ENCODE measurements at places on chromosomes 5 and 9.

DNA sequence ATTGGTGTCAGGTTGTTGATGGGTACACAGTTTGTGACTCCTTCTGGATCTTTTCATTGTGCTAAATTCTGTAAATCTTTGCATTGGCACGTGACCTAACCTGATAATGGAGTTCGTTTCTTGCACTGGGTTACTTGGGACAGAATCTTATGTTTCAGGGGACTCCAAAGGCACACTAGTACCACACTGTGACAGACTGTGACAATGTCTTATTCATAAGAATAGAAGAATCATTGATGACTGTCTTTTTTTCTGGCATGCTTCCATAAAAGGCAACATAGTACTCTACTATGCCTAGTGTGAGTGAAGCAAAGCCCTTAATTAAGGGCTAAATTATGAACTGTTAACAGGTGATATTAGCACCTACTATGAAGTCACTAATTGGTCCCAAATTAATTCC lies 35.4 kb upstream of the RICTOR start:
- no peak for DNase-seq

DNA sequence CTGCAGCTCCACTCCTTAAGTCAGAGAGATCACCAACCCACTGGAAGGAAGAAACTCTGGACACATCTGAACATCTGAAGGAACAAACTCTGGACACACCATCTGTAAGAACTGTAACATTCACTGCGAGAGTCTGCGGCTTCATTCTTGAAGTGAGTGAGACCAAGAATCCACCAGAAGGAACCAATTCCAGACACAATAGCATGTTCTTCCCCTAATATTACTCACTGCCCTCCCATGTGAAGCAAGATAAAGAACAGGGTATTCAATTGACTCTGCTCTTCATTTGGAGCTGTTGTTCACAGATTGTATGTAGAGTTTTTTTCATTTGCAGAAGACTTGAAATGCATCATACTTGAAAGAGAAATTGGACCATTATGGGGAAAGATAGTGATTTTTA lies 10.8 kb downstream of the SAXO1 start:
- no peak for DNase-seq

- DNase-seq = no peak
These were observed 324.5 kb upstream of the WWC1 start for GRCh38 chr5:167966979-167967378.

DNA sequence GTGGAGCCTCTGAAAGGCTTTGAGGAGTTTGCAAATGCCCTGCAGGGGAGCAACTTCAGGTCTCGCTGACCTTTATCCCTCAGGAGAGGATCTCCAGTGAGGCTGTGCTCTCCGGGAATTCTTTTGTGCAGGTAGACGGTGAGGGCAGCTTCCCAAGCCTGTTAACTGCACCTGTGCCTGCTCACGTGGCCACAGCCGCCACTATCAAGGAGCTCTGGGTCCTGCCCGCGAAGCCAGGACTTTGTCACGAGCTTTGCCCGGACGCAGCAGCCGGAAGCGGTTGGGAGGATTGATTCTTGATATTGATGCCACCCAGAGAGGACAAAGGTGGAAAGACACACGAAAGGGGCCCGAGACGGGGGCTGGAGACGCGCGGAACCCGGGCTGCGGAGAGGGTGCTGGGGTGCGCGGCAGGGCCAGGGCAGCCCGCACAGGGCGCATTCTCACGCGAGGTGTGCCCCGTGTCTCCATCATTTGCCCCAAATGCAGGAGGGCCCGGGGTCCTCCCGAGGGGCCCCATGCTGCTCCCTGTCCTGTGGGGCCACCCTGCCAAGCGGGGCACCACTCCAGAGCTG lies 18.2 kb downstream of the SLC9A3 start:
- no peak for DNase-seq

DNA sequence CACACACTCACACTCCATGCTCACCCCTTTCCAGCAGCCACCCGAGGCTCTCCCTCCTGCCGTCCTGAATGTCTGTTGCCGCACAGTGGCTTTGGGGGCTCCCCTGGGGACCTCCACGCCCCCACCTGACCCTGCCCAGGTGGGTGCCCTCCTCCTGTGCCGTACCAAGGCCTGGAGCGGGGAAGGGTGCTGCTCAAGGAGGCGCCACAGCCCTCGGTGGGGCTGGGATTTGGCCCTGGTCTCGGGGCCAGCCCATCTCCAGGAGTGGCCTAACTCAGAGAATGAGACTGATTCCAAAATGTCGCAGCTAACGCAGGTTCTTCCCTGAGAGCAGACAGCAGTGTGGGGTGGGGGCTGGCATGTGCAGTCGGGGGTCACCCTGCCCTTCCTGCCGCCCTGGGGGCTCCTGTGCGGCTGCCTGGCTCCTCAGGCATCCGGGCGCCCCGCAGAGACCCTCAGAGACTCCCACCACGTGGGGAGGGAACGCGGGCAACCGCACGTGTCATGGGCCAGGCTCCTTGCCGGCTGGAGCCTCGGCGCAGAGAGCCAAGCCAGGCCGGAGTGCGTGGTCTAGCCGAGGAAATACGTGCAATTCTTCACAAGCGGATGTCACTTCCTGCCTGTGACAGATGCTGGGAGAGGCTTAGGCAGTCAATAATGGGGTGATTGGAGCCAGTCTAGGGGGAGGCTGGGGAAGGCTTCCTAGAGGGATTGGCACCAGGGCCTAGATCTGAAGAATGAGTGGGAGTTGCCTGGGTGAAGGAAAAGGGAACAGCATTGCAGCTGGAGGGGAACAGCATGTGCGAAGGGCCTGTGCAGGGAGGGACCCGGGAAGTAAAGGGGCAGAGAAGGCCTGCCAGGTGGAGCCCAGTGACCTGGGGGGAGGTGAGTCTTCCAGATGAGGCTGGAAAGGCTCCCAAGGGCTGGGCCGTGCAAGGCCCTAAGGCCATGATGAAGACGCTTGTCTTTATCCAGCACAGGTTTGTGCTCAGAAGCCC lies 44.1 kb downstream of the C9orf50 start:
- DNase-seq = no peak

GRCh38 chr5:163497315-163497714 lies 8.1 kb upstream of the MAT2B start:
- no peak for DNase-seq

- no peak for DNase-seq
These were observed 968.1 kb upstream of the CDH18 start for GRCh38 chr5:20956134-20956533.

DNA sequence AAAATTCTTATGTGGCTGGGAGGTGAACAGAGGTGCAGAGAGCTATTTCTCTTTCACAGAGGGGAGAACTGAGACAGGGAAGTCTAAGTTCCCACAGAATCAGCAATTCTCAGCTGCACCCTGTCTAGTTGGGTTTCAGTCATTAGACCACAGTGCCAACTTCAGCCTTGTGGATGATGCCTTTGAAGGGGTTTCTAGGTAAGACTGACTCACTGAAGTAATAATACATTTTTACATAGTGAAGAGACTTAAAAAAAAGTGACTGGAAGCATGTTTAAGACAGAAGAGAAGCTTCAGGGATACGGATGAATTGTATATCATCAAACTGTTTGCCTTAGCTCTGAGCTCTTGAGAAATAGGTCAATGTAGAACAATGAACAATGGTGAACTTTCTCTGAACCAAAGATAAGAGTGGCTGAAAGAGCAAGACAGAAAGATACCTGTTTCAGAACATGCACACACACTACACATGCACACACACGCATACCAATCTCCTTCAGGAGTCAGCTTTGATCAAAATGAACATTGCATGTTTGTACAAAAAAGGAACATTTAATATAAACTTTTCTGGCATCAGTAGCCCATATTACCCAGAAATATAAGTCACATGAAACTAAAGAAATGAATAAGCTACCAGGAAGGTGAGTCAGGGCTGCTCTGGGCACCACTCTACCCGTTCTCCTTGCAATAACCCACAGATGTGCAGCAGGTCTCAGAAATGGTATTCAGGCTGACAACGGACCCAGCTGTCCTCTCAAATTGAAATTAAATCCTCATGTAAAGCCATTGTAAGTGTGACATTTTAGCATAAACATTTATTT lies 12.6 kb upstream of the FYB1 start:
- no peak for DNase-seq

GRCh38 chr5:179767496-179768100 lies 26.2 kb upstream of the LTC4S start:
- no peak for DNase-seq

DNA sequence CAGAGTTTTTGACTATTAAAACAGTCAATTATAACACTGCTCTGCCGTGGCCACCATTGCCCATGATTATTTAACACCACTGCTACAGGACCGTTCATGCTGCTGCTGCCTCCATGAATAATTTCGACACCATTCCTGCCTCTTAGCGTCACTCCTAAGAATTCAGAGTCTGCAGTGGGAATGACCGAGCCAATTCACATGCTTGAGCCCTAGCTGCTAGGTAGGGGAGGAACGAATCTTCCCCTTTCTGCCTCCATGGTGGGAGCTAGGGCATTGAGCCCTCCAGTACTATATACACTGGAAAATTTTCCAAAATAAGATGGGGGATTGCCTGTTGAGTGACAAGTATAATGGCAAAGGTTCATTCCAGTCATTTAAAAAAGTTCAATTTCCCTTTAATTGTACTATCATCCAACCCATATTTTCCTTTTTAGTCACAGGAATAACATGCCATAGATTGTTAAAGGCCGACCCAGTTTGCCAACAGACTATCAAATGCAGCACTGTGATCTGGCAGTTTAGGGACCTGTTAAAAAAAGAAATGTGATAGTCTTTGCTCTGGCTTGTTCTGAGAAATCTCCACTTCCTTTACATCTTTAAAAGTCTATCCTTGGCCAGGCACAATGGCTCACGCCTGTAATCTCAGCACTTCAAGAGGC lies 13.5 kb upstream of the B4GALT1 start:
- DNase-seq = no peak

GRCh38 chr5:119309326-119309725 lies 46.5 kb upstream of the TNFAIP8 start:
- DNase-seq = no peak

DNA sequence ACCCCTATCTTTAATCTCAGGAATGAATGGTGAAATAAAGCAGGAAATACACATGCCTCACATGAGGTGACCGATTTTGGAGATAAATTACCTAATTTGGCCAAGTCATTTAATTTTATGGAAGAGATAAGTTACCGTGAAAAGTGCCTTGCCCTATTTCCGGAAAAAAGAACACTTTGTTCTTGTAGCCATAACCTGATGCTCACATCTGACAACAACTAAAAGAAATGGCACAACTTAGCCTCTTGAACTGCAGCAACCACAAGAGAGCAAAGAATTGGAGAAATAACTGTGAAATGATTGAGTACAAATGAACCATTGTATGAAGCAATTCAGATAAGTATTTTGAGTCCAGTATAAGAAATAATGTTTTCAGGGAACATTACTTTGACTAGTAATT lies 628.1 kb upstream of the TYRP1 start:
- DNase-seq = no peak

DNA sequence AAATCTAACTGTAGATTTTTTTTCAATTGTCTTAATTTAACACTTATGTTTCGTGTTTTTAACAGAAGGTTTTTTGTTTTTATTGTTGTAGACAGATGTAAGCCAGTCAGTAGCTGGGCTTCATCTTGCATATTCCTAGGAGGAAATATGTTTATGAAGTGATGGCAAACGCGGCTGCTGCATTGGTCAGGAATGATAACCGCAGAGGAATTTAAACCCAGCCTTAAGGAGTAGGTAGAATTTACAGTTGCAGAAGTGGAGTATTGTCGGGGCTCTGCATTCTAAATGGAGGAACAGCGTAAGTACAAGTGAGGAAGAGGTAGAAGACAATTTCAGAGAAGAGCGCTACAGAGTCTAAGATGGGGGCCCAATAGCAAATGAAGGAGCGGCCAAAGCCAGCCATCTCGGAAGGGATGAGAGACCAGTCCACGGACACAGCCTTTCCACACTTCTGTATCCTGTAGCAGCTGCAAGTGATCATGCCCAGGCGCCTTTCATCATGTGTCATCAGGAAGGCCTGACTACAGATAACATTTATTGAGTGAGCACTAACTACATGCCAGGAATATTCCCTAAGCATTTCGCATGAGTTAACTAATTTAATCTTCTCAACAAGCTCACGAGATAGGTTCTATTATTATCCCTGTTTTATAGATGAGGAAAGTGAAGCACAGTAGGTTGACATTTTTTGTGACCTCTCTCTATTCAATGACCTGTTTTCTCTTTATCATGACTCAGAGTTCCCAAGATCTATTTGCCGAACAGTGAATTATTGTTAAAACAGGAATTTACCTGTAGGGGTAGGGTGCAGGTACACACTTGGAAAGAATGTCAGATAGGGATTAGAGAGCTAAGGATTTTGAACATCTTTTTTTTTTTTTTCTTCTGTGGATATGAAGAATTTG lies 38.1 kb downstream of the CMYA5 start:
- DNase-seq = no peak

DNA sequence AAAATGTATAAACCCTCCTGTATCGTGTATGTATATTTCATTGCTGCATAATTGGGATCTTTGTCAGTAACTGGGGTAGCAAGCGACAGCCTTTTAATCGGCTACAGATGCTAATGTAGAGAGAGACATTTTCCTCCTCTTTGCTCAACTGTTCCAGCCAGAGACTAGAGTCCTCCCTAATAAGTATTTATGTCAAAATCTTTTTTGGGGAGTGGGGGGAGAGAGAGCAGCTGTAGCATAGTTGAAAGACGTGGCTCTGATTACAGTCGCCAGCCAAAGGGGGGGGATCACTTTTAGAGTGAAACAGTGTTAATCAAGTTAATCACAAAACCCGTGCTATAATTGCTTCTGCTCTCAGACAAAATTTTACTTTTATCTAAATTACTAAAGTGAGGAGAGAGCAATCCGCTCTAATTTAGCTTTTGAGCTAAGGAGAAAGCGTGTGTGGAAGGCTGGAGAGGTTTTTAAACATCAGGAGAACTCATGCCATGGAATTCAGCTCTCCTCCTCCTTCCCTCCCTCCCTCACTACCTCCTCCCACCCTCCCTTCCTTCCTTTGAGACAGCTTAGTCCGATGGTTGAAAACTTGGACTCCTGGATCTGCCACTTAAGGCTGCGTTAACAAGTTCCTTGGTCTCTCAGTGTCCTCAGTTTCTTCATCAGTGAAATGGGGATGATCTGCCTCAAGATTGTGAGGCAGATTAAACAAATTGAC lies 87.3 kb upstream of the ZNF618 start:
- no peak for DNase-seq

DNA sequence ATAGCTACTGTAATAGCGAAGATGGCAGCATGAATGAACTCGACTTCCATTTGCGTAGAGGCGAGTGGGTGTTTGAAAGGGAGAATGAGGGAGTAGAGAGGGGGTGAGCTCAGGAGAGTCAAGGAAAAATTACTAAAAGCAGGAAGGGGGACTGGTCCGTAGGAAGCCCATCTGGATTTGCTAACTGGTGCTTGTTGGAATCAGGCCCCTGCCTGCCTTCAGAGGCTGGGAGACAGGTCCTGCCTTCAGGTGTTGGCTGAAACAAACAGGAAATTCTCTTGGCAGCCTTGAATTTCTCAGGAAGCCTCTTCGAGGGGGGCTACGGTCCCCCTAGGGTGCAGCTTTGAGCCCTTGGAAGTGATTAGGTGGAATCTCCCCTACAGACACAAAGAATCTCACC lies 121.7 kb downstream of the OLFM1 start:
- no peak for DNase-seq
